ENCODE measurements at places on chromosomes 3 and 15.

- DNase-seq, result no peak
Observed at GRCh38 chr3:161423911-161424522, 52.7 kb upstream of the SPTSSB start.

DNA sequence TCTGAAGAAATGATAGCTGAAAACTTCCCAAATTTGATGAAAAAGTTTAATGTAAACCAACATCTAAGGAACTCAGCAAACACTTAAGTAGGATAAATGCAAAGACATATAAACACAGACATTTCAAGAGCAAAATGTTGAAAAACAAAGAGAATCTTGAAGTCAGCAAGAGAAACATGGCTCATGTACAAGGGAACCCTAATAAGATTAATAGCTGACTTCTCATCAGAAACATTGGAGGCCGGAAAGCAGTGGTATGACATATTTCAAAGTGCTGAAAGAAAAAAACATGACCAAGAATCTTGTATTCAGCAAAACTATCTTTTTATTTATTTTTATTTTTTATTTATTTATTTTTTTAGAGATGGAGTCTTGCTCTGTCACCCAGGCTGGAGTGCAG, 10.6 kb upstream of the PRKCI start:
- no peak for DNase-seq

DNA sequence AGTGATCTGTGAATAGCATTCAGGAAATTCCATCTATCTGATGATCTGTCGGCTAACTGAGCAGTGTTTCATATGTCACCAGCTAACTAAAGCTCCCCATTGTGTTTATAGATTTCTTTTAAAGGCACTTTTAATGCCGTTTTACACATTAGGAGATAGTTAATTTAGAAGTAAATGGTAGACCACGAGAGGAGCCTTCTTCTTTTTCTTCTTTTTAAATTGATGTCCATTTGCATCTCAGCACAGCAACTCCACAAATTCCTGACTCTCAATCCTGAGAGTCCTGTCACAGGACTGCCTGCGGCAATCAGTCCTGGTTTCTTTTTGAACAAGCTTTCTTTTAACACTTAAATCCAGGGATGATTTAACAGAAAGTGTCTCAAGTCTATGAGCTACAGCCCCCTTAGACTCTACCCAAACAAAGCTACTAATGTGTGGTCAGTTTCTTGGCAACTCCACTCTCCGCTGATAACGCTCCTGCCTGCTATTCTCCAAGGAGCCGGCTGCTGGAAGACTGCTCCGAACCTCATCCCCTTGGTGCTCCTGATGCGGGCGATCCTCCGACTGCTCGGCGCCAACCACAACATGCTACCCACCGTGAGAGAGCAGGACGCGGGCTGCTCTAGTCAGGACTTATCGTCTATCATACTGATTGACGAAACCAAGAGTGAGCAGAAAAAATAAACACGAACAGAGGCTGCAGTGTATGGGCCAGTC, 421.4 kb downstream of the MECOM start:
- DNase-seq, result no peak

GRCh38 chr3:115788921-115789470, 165.7 kb downstream of the GAP43 start:
- DNase-seq, result no peak

GRCh38 chr15:40309344-40309862, 1.7 kb upstream of the PLCB2 start:
- DNase-seq, result no peak

DNA sequence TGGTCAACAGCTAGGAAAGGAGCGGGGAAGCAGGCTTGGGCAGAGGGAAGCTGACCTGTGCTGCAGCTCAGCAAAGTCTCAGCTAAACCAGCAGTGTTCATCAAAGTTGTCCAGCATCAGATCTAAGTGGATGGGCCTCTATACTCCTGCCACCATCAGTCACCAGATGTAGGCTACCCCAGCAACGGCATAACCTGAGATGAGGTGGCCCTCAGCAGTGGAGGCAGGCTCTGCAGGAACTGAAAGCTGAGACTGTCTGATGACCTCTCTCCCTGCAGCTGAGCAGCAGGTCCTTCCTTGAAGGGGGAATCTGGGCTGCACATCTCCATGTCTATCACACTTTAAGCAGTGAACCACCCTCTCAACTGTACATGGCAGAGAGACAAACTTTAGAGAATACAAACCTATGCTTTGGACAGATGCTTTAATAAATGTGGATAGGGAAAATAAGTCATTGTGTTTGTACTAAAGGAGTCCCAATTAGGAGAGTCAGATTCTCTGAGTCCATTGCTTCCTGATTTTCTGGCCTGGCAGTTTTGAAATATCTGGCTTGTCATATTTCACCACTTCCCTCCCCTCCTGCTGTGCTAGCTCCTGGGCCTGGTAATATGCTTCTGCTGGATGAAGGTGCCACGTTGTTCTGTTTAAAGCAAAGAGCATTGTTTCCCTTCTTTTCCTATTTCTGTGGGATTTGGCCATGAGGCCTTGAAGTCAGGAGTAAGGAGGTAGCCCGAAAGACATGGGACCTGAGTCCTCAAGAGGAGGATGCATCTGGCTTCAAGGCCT, 11.1 kb upstream of the PSTPIP1 start:
- no peak for DNase-seq

GRCh38 chr3:108610651-108611050, 21.1 kb downstream of the DZIP3 start:
- DNase-seq, result no peak

DNA sequence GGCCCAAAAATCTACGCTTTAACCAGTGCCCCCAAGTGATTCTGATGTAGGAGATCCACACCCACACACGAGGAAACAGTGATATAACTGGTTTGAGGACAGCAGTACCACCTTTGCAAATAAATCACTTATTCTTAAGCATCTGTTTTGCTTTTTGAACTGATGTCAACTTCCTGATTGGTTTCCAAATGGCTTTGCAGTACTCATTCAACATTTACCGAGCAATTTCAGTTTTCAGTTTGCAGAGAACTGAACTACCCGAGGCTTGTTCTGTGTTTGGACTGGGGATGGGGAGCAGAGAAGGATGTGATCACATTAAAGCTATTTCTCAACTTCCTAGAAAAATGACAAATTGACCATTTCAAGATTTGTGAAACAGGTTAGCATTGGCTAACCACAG, 1.1 kb upstream of the GYG1 start:
- no peak for DNase-seq

- no peak for DNase-seq
Observed at GRCh38 chr3:159532577-159532976, 456.1 kb upstream of the IL12A start.

- no peak for DNase-seq
Observed at GRCh38 chr3:129594409-129594808, 12.1 kb downstream of the PLXND1 start.

GRCh38 chr3:133973249-133973980, 56.3 kb downstream of the SLCO2A1 start:
- no peak for DNase-seq

GRCh38 chr3:113717818-113718217, 21.4 kb upstream of the USF3 start:
- DNase-seq, result no peak

DNA sequence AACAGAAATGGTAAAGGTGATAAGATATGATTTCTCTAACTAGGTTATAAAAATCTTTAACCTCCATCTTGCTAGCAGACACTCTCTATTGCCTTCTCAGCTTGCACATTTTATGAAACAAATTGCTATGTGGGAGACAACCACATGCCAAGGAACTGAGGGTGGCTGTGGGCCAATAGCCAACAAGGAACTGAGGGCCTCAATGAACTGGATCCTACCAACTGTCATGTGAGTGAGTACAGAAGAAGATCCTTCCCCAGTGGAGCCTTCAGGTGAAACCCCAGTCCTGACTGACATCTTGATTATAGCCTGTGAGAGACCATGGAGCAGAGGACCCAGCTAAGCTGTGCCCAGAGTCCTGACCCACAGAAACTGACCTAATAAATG, 129.2 kb upstream of the LRIG1 start:
- DNase-seq, result no peak

Data from T-helper 9 cell (primary cell).